ENCODE measurements at places on chromosomes 7 and 10.

GRCh38 chr7:2019711-2020511 lies 212.8 kb downstream of the MAD1L1 start:
- no peak for DNase-seq

DNA sequence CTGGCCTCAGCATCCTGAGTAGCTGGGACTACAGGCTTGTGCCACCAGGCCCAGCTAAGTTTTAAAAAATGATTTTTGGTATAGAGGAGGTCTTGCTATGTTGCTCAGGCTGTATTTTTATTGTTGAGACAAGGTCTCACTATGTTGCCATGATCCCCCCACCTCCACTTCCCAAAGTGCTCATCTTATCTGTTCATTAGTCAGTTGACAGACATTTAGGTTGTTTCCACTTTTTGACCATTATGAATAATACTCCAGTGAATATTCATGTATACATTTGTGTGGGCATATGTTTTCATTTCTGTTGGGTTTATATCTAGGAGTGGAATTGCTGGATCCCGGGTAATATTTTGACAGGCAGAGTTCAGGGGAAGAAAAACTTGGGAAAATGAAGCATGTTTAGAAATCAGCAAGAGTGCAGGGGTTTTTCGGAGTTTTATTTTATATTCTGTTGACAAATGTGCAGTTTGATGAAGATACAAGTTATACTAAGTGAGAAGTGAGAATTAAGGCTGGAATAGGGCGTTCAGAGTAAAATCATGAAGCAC lies 2.7 kb upstream of the SCD start:
- DNase-seq: no peak

DNA sequence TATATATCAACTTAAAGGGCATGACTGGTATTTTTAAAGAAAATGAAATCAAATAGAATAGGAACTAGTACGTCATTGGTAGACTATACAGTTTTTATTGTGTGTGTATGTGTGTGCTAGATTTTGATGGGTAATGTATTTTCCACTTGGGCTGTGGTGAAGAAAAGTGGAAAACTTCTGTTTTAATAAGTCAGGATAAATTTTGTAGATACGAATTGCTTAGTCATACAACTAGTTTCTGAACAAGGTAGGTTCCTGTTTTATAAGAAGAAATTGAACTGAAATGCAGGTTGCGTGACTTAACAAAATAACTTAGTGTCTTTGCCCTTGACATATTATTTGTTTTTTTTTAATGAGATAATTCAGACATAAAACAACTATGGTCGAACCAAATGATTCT lies 24.3 kb downstream of the UBN2 start:
- DNase-seq: no peak

DNA sequence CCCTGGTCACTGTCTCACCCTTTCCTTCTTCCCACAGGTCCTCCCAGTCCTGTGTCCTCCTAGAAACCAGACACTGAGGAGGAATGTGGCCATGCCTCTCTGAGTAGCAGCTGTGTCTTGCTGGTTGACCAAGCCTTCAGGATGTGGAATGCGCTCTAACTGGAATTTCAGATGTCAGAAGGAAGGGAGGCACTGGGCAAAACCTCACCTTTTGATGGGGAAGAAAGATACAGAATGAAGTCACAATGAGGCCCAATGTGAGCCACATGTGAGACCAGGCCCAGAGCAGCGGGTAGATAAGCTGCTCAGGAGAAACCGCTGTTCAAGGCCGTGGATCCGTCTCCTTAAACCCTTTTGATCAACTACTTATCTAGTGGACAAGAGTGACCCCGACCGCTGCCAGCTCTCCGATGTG lies 54.8 kb upstream of the ECHDC3 start:
- DNase-seq: no peak

- no peak for DNase-seq
Measured at GRCh38 chr10:2898509-2898860, 168.9 kb upstream of the PFKP start.

DNA sequence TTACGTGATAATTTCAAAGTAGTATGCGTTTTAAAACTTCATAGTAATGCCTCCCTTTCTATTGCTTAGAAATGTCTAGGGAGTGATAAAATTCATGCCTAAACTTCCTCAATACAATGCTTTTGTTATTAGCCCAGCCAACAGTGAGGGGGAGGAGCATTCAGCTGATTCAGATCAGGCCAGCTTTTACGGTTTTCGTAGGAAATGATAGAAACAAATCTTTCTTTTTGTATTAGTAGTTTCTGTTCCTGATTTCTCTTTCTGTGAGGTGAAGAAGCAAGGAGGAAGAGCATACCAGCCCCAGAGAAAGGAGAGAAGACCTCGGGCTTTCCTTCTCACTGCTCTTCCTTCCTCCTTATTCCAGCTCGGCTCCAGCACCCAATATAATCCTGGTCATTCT lies 35.2 kb upstream of the ITPRID1 start:
- DNase-seq: no peak

GRCh38 chr10:45593938-45594275 lies 78.7 kb downstream of the ZFAND4 start:
- no peak for DNase-seq

- DNase-seq: peak; percentile 46
Measured at GRCh38 chr10:110336111-110336721, 31.5 kb upstream of the SMNDC1 start.

- DNase-seq: no peak
Measured at GRCh38 chr7:101708223-101708622, 79.1 kb upstream of the MYL10 start.

DNA sequence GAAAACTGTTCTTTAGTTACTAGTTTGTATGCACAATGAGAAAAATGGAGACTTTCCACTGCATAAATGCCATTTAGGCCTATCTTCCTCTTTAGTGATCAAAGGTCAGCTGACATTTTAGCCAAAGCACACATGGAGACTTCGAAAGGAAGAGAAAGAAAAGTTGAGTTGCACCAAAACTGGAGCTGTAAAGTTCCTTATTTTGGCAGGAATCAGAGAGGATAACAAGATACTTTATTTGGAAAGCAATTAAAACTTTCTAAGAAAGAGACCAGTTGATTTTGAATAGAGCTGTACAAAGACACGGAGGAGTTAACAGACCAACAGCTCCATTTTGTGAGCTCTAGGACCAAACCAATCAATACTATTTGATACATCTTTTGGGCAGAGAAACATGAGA lies 14.2 kb downstream of the ENTPD7 start:
- no peak for DNase-seq

- DNase-seq: no peak
Measured at GRCh38 chr10:125083576-125083920, 76.8 kb downstream of the CTBP2 start.

- no peak for DNase-seq
Measured at GRCh38 chr10:24440817-24441797, 232.2 kb downstream of the KIAA1217 start.

DNA sequence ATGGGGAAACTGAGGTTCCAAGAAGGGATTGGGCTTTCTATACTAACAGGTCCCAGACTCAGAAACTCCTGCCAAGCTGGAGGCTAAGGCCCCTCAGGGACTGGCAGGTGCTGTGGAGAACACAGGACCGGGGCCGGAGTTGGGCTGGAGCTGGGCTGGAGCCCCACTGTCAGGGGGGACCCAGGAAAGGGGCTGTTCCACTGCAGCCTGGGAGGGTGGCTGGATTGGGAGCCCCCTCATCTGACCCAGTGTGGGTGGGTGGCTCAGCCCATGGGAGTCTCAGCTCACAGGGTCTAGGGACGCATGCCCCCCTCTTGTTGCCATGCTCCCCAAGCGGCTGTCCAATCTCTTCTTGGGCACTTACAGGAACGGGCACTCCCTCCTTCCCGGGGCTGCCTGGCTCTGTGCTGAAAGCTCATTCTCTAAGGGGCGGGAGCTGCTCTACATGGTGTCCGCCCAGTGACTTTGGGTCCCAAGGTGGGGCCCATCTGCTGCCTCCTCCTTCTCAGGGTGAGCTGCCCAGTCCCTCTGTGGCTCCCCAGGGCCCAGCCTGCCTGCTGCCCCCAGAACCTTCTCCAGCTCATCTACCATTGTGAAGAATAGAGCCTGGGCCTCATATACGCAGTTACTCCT lies 126.5 kb downstream of the MYL10 start:
- no peak for DNase-seq

DNA sequence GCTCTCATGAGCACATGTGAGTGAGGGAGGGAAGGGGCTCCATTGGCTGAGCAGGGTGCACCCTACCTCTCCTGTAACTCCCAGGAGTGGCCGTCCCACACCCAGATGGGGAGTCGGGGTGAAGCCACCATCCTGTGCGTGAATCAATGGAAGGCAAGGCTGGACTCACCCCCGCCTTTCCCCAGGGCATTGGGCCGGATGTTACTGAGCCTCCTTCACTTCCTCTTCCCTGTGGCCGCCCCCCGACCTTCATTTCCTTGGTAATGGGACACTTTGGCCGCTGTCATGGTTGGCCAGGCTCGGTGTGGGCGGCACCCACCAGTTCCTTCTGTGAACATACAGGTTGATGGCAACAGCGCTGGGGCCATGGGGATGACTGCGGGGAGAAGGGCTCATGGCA lies 209.0 kb downstream of the MGMT start:
- no peak for DNase-seq

DNA sequence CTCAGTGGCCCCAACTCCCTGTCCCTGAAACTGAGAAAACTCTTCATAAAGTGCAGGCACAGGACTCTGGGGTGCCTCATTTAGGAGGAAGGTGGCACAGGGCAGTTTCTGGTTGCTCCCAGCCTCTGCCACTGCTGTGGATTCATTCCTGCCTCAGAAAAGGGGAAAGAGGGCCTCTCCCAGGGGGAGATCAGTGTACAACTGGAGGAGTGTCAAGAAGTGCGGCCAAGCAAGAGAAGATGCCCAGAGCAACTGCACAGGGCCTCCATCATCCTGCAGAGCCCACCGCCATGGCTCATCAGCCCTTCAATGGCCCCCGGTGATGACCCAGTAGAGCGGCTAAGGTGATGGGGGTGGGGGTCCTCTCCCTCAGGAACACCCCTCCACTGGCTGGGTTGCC lies 150.3 kb downstream of the PLXNA4 start:
- DNase-seq: no peak

DNA sequence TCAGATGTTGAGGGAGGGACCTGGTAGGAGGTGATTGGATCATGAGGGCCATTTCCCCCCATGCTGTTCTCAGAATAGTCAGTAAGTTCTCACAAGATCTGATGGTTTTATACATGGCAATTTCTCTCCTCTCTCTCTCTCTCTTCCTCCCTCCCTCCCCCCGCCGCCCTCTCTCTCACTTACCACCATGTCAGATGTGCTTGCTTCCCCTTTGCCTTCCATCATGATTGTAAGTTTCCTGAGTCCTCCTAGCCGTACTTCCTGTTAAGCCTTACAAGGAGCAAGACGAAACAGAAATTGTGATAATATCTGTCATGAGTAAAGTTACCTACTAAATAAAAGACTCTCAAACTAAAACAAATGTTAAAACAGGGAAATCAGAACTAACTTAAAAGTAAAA lies 19.9 kb upstream of the GPR141 start:
- DNase-seq: no peak

DNA sequence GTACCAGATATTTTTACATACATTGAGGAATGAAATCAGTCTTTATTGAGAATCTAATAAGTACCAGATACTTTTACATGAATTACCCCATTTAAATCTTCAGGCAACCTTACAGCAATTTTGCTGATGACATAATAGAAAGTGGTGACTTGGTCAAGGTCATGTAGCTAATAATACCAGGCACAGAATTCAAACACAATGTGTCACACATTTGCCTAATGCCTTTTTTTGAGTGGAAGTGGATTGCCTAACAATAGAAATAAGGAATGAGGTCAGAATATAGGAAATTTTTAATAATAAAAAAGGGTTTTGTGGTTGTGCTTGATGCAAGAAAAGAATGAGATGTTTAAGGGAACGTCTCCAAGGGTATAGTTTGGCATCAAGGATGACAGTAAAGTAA lies 466.6 kb upstream of the IGFBP3 start:
- no peak for DNase-seq

DNA sequence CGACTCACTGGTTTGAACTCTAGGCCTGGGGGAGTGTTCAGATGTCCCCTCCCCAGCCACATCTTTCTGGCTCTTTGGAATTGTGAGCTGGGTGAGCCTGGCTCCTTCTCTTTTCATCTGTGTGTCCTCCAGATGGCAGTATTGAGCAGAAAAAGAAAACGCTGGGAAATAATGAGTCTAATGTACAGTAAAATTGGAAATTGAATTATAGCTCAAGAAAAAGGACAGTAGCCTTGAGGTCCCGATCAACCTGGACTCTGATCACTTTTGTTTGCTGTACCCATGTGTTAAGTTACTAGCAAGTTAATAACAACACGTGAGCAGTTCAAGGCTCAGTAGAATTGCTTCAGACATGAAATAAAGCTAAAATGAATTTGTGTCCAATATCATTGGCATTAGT lies 77.9 kb downstream of the SNX10 start:
- DNase-seq: peak; percentile 86

- DNase-seq: peak; percentile 71
Measured at GRCh38 chr7:2864999-2865670, 21.0 kb upstream of the GNA12 start.

- no peak for DNase-seq
Measured at GRCh38 chr10:114576132-114576487, 82.0 kb downstream of the ABLIM1 start.

DNA sequence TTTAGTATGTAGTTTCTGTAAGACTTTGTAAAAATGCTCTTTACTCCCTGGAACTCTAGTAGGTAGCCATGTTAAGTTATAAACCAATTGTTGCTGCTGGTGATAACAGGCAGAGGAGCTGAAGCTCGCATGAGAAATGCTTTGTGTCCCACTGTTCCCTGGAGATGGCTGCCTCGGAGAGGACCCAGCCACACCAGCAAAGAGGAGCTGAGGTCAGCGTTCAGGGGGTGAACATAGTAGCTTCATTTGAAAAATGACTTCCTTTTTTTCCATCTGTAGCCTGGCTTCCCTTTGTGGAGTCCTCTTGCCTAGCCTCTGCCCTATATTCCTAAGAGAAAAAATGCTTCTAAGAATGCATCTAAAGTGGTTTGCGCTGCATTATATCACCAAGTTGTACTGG lies 20.3 kb downstream of the CELF2 start:
- DNase-seq: no peak

GRCh38 chr7:117856196-117856595 lies 17.0 kb downstream of the CTTNBP2 start:
- DNase-seq: no peak

Measured in cerebellar cortex (tissue), 1 donor.